ENCODE measurements at places on chromosomes 12 and 14.

DNA sequence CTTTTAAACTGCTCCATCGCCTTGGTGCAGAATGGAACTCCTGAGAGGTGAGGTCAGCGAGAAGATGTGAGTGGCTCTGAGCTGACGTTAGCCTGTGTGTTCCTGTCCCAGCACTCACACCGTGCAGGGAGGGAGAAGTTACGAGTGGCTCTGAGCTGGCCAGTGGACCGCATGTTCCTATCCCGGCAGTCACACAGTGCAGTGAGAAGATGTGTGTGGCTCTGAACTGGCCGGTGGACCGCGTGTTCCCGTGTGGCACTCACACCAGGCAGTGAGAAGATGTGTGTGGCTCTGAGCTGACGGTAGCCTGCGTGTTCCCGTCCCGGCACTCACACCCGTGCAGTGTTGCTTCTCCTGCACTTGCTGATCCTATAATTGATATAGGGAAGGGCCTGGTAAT lies 59.9 kb downstream of the VCPKMT start:
- DNase-seq: no peak

DNA sequence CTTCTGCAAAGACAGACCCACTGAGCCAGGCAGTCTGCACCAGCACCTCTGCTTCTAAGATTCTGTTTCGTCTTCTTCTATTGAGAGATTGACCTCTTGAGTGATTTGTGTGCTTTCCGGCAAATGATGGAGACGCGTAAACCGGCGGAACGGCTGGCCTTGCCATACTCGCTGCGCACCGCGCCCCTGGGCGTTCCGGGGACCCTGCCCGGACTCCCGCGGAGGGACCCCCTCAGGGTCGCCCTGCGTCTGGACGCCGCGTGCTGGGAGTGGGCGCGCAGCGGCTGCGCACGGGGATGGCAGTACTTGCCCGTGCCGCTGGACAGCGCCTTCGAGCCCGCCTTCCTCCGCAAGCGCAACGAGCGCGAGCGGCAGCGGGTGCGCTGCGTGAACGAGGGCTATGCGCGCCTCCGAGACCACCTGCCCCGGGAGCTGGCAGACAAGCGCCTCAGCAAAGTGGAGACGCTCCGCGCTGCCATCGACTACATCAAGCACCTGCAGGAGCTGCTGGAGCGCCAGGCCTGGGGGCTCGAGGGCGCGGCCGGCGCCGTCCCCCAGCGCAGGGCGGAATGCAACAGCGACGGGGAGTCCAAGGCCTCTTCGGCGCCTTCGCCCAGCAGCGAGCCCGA lies 703 bp downstream of the ASCL4 start:
- no peak for DNase-seq

- peak; percentile 50 for DNase-seq
These were observed 7.1 kb downstream of the ETV6 start for GRCh38 chr12:11656550-11656949.

- no peak for DNase-seq
These were observed 29.3 kb upstream of the GAS2L3 start for GRCh38 chr12:100544165-100544564.

- DNase-seq: no peak
These were observed 120.7 kb upstream of the TTC7B start for GRCh38 chr14:90936757-90937440.

- DNase-seq: no peak
These were observed 16.2 kb upstream of the TCL1A start for GRCh38 chr14:95730126-95730525.

DNA sequence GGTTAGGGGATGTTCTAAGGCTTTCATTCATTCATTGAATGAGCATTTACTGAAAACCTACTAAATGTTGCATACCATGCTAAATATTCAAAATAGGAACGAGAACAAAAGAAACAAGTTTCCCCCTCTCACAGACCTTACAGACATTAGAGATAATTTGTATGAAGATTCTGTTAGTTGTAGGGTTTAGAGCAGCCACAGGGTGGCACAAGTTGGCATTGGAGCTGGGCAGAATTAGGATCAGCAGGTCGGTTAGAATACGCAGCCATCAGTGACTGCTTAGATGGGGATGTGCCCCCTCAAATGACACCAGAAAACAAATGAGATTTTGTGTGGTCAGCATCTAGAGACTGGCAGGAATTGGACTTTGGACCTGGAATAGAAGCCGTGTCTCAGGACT lies 166.3 kb upstream of the DAAM1 start:
- no peak for DNase-seq

DNA sequence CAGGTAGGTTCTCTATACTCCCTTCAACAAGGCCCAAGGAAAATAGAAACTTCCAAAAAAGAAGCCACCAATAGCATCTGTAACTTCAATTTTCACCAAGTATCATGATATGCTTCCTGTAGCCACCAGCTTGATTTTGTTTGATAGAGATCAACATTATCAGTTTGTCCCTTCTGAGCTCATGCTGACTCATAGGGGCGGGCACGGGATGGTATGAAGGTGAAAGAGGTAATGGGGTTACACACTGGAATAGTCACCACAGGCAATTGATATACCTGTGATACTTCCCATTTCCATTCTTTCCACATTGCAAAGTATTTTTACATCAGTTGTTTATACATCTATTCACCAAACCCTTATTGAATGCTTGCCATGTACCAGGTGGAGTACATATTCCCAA lies 134.1 kb downstream of the KCNA5 start:
- no peak for DNase-seq
